ENCODE measurements at places on chromosomes 3 and 15.

- DNase-seq = no peak
Measured at GRCh38 chr3:44309500-44309899, 29.1 kb upstream of the TCAIM start.

- no peak for DNase-seq
Measured at GRCh38 chr15:74179101-74179841, 5.8 kb downstream of the ISLR start.

DNA sequence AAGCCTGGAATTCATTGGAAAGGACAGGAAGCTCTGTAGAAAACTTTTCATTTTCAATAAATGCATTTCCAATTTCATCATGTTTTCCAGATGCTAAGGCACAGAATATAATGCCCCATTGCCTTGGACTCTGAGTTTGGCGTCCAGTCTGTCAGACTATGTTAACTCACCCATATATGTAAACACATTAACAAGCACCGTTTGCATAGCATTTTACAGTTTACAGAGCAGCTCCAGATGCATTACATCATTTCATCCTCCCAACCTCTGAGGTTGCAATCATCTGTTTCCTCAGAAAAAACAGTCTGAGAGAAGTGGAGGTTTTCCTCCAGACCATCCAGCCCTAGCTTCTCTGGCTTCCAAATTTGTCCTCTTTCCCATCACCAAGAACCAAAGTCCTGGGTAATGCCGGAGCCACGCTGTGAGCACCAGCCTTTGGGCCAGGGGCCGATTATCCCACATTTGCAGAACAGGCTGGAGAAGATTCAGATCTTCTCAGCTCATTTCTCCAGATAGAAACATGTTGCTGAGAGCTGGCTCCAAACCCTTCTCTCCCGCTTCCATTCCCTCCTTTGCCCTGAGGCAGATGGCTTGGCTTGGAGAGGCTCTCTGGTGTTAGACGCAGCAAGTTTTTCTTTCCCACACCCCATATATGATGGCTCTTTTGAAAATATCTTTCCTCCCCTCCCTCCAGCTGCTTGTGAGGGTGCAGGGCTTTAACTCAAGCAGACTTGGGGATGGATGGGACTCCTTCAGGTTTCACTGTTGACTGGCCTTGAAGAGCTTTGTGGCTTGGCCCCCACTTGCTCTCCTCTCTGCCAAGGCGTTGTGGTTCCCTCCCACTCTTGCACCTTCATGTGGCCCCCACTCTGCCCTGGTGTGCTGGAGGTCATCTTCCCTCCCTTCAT is 26.0 kb downstream of the CYP19A1 start:
- no peak for DNase-seq

- DNase-seq = no peak
Measured at GRCh38 chr3:116000311-116000710, 377.0 kb downstream of the GAP43 start.

- no peak for DNase-seq
Measured at GRCh38 chr15:90266061-90266431, 574 bp downstream of the NGRN start.

DNA sequence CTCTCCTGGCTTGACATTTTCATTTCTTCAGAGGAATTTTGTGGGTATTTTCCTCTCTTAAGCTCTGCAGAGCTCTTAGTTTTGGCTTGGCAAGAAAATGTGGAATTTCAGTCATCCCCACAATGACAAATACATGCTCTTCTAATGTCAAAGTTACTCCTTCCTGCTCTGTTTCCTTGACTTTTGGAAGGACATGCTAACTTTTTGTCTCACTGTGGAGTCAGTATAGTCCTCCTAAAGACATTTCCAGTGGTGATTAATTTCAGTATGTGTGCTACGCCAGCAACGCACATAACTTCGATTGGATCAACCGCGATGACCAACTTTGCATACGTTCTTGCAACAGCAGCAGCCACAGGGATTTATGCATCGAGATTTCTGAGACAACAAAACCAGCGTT is 13.3 kb downstream of the EBLN2 start:
- DNase-seq = no peak

DNA sequence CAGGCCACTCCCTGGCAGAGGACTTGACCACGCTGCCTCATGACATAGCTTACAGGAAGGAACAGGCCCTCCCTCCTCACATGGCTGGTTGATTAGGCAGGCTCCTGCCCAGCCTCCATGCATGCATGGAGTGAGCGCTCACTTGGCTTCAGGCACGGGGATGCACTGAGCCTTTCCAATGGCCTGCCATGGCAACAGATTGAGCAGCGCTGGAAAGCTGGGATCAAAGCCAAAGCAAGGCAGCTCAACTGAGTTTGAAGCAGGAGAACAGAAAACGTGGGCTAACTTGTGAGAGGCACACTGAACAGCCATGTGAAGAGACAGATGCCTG is 5.9 kb upstream of the GRAMD2A start:
- no peak for DNase-seq

- no peak for DNase-seq
Measured at GRCh38 chr3:106425916-106426315, 557.1 kb upstream of the CBLB start.

DNA sequence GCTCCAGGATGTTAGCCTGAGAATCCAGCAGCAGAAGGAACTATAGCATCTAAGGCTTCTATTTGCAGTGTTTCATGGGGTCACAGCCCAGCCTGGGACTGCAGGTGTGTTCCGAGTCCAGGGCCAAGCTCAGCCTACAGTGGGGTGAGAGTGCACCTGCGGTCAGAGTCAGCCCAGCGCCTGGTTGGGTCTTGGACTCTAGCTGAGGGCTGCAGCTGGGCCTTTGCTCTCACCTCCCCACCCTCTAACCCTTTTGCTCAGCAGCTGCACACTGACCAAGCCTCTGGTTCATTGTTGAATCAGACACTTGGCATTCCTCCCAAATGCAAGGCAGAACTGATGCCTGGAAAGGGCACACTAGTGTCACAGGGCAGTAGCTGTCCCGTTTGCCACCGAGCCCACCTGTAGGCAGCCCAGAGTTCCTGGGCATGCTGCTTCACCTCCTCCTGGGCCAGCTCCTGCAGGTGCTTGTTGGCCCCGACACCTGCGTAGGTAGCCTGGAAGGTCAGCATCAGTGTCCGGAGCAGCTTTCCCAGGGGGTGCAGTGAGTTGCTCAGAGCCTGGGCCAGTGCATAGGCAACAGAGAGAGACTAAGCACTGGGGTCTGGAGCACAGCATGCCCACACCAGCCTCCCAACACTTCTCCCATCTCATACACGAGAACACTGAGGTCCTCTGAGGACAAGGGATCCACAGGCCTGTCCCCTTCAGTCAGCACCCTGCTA is 17.5 kb downstream of the ALS2CL start:
- DNase-seq = no peak

DNA sequence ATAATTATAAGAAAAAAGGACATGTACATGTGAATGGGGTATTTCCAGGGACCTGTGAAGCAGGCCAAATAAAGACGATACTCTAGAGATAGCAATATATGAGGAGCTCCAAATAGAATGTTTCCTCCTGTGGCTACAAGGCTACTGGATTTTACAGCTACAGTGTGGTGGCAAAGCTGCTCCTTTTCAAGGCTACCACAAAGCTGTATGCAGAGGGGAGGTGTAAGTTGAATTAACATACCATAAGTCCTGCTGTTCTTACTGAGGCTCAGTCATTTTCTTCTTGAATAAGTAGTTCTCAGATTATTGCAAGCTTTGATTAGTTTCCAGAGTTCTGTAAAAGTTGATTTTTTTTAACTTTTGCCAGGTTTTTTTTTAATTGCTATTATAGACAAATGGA is 1184.6 kb upstream of the EPHA6 start:
- no peak for DNase-seq

GRCh38 chr3:32488474-32489008 is 14.1 kb downstream of the CMTM6 start:
- DNase-seq = no peak

DNA sequence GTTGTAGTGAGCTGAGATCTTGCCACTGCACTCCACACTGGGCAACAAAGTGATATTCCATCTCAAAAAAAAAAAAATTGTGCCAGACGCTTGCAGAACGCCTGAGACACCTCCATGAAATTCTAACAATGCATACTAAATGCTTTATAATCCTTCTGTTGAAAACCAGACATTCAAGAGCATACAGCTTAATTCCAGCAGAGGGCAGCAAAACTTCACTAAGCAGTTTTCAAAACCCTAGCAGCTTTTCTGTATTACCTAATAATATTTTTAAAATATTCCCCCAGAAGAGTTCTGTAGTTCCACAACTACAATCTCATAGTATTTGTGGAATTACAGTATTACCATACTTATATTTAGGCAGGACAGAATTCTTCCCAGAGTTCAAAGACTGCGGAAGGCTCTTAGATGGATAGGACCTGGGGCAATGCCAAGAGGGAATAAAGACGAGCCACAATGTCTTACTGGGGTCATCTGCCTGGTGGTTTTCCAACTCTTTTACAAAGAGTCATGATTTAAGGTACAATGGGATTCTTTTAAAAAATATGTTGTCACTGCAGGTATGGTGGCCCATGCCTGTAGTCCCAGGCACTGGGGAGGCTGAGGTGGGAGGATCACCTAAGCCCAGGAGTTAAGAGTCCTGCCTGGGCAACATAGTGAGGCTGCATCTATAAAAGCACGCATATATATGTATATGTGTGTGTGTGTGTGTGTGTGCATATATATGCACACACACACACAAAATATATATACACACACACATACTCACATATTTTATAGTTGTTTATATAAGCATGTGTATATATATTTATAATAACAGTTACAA is 19.6 kb upstream of the TASOR start:
- DNase-seq = no peak

GRCh38 chr3:56689303-56689702 is 6.2 kb upstream of the TASOR start:
- DNase-seq = no peak

DNA sequence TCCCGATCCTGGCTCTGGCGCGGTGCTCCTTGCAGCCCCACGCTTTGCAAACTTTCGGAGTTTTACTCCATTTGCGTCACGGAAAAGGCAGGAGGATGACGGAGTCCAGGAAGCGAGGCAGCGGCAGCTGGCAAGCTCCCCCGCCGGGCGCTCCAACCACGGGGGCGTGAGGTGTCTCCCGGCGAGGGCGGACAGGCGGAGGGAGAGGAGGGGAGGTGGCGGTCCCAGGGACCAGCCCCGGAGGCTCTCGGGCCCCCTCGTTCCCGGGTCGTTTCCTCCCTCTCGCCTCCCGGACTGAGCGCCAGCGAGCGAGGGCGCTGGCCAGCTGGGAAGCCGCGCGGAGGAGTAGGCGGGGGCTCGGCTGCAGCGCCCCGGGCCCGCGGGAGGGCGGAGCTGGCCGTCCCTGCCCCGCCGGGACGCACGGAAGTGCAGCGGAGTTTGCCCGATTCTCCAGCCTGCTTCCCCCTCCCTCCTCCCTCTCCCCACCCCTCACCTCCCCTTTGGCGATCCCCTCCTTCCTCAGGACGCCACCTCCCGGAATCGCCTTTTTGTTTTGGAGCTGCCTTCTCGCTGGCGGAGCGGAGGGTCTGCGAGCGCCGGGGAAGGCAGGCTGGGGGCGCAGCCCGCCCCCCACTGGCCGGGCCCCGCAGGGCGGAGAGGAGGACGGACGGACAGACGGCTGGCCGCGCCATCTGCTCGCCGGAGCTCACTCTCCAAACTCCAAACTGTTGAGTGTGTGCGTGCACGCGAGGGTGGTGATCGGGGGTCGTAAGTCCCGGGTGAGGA is at the start of gene SNX33:
TSS of gene SNX33 (plus strand) at position 543 of the 786 bp plus-strand sequence. CDS start 1,191 bp downstream, outside the sequence.
- DNase-seq = peak; percentile 74

DNA sequence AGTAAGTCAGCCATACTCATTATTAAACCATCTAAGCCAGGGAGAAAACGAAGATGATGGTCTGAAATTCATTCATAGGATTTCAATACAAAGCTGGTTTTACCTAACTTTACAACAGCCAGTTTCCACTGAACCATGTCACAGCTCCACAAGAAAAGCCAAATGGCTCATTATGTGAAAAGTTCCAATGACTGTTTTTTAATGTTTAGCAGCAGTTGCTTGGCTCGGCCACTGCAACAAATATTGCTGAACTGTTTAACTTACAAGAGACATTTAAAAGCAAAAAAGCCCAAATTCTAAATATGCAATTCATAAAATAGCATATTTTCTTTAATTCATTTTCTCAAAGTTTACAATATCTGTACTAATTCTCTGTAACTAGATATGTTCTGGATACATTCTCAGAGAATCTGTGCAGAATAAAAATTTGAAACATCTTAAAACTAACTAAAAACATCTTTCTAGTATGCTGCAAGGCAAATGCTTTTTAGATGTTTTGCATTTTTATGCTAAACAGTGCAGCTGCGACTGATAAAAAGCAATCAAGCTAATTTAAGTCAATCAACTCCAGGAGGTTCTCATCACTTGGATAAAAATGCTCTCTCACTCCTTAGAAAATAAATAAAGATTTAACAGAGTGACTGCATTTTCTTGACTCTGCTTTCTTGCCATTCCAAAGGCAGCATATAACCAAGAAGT is 356.5 kb downstream of the ERC2 start:
- DNase-seq = no peak

DNA sequence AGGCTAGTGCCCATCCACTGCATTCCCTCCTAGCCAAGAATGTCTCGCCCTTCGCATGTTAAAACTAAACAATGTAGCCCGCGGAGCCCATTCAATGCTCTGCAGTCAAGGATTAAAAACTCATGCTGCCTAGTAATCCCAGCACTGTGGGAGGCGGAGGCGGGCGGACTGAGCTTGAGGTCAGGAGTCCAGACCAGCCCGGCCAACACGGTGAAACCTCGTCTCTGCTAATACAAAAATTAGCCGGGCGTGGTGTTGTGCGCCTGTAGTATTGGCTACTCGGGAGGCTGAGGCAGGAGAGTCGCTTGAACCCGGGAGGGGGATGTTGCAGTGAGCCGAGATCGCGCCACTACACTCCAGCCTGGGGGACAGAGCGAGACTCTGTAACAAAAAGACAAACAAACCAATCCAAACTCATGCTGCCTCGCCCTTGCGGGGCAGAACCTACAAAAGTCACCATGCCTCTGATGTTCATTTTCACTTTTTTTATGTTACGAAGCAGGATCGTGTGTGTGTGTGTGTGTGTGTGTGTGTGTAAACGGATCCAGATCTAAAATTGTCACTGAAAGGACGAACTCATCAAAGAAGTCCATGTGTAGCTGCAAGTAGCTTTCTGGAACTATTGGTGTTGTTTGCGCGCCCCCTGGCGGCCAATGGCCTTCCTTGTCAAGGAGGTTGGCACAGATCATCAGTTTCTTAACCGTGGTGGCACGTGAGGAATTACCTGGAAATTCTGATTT is 54.8 kb upstream of the SPESP1 start:
- DNase-seq = peak; percentile 47

DNA sequence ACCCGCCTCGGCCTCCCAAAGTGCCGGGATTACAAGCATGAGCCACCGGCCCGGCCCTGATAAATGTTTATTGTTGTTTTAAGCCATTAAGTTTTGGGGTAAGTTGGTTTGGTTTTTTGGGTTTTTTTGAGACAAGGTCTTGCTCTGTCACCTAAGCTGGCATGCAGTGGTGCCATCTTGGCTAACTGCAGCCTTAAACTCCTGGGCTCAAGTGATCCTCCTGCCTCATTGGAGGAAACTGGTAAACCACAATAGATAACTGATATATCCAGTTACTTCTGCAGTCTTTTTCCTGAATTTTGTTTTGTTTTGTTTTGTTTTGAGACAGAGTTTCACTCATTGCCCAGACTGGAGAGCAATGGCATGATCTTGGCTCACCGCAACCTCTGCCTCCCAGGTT is 4.2 kb downstream of the SLC25A20 start:
- DNase-seq = no peak

GRCh38 chr15:40044717-40045571 is 6.0 kb upstream of the SRP14 start:
- peak; percentile 80 for DNase-seq

GRCh38 chr15:80081390-80081789 is 21.9 kb downstream of the ZFAND6 start:
- no peak for DNase-seq

- no peak for DNase-seq
Measured at GRCh38 chr3:111521891-111522290, 20.1 kb upstream of the CD96 start.
